T-helper 17 cell (primary cell): ENCODE measurements at places on chromosomes 7 and 10. TPM values are rescaled to one million over a fixed set of nuclear protein-coding genes. Genes with fewer than 3 reads are reported as not detected.

- DNase-seq = no peak
These were observed 174.3 kb upstream of the RNF32 start for GRCh38 chr7:156466272-156466671.

- DNase-seq = no peak
These were observed 16.4 kb downstream of the PCGF6 start for GRCh38 chr10:103334567-103334966.

- DNase-seq = no peak
These were observed 33.5 kb upstream of the KLHL7 start for GRCh38 chr7:23072048-23072447.

DNA sequence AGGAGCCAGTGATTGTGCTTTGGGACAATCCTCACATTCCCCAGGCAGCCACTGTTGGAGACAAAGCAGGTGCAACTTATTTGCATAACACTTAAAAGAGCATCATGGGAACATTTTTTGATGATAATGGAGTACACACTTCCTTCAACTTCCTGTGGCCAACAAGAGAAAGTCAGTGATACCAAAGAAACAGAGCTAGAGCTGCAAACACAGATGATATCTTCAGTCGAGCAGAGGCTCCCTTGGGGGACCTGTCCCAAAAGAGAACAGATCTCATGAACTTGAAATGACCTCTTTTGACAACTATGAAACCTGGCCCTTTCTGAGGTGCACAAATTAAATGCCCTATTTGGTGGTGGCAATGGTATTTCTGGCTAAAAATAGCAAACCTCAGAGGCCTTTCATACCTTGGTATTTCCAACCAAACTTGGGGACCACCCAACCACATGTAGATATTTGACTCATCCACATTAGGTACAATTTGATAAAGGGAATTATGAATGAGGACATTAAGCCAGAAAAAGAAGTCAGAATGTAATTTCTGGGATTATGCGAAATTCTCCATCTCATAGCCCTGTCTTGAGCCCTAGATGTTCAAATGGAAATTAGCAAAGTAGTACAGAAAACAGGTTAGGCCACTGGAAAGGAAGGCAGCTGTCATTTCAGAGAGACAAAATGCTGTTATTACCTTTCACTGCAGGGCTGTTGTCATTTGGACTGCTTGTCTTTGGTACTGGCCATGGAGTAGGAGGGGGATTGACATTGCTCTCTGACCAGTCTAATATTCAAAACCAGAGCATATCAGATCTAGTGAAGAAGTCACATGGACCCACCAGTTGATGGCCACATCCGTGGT lies 146.2 kb downstream of the ICA1 start:
- no peak for DNase-seq

The PIP gene
- total RNA-seq = not detected

GRCh38 chr7:99249985-99250575 lies 22.6 kb upstream of the MYH16 start:
- no peak for DNase-seq

GRCh38 chr7:151320263-151320845 lies 21.3 kb upstream of the NUB1 start:
- DNase-seq = no peak

GRCh38 chr10:2618690-2619089 lies 448.7 kb upstream of the PFKP start:
- no peak for DNase-seq
